GM12864 (cell line): ENCODE measurements at places on chromosomes 2 and 18.

GRCh38 chr2:98468621-98469236 is 24.1 kb downstream of the INPP4A start:
- no peak for DNase-seq

DNA sequence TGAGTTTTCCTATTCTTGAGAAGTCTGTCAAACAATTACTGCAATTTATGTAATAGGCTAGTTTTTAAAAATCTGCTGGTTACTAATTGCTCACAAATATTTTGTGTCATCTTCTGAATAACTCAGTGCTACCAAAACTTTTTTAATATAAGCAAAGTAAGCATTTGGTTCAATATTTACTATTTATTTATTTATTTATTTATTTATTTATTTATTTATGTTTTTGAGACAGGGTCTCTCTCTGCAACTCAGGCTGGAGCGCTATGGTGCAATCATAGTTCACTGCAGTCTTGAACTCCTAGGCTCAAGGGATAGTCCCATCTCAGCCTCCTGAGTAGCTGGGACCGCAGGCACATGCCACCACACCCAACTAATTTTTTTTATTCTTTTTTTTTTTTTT is 60.4 kb upstream of the CDH20 start:
- no peak for DNase-seq

- DNase-seq: no peak
Observed at GRCh38 chr2:177285892-177286715, 21.6 kb upstream of the NFE2L2 start.

- DNase-seq: no peak
Observed at GRCh38 chr2:11473659-11474433, 7.9 kb upstream of the E2F6 start.

DNA sequence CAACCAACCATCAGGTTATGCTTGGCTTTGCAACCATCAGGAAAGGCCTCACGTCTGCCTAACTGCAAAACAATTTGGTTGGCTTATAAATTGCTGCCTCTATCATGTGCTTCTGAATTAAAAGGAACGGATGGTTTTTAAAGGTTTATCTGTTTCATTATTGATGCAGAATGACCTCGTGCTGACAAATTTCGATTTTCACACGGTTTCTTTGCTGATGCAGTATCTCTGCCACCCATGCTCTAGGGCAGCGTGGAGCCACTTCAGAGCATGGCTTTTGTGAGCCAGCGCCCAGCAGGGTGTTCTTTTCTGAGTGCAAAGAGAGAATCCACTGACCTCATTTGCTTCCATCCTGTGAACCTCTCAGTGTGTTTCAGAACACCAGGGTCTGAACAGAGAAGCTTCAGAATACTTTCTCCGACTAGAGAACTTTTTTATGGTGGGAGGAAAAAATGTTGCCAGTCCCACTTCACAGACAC is 143.1 kb upstream of the L3MBTL4 start:
- DNase-seq: no peak

- no peak for DNase-seq
Observed at GRCh38 chr2:45874344-45874743, 222.9 kb downstream of the PRKCE start.

- no peak for DNase-seq
Observed at GRCh38 chr2:1990151-1990589, 245.9 kb upstream of the PXDN start.

DNA sequence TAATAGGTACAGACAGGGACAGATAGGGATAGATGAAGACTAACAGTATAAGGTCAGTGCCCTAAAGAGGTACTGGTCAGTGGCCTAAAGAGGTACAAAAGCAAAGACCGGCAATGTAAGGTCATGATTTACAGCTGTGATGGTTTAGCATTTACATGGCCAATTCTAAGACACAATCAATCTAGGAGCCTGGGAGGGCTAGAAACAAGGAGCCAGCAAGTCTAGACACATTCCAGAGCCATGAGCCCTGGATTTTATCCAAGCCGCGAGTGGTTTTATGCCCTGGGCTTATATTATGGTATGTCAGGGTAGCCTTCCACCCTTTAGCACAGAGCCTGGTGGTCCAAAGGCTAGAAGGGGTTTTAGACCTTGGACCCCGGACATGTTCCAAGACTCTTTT is 124.2 kb downstream of the CBLN2 start:
- no peak for DNase-seq

DNA sequence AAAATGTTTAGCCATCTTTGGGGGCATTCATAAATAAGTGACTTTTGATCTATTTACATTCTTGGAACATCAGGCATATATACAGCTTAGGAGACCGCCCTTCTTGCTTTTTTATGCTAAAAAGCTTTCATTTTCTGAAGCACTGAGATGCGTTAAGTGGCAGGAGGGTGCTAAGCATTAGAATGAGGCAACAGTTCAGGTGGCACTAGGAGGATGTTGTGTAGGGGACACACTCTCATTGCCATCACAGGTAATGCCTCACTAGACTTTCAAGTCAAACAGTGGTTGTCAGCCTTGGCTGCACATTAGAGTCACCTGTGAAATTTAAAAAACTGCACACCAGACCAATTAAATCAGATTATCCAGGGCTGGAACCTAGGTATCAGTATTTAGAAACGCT is 39.1 kb downstream of the EHBP1 start:
- DNase-seq: no peak

DNA sequence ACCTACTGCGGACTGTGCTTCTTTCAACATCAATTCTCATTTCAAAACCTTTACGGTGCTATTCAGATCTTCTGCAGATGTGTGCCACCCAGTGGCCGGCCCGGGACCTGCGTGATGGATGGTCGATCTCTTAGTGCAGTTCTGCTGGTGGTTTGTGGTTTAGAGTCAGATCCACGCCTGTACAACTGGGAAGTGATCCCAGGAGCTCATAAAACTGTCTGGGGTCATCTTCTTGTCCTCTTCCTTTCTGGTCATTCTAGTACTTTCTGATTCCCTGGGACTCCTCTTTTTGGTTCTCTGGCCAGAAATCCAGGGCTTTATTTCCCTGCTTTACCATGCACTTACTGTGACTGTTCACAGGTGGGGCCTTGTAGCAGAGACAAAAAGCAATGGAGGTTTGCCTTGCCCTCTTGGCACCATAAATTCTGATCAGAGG is 15.8 kb upstream of the SELENOI start:
- DNase-seq: peak; percentile 43

DNA sequence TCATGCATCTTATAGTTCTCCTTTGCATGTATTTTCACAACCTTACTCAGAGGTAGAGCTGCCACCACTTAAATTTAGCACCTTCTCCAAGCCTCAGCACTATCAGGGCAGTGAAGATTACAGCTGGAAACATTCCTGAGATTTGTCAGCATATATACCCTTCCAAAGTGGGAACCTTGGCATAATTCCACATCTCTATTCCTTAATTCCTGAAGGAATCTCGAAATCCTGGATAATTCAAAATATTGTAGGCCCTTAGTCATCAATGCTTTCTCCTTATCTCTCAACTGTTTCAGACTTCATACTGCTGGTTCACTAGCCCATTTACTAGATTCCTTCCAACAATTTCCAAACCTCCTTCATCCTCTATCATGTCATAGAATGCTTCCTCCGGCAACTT is 87.4 kb downstream of the ITSN2 start:
- no peak for DNase-seq

DNA sequence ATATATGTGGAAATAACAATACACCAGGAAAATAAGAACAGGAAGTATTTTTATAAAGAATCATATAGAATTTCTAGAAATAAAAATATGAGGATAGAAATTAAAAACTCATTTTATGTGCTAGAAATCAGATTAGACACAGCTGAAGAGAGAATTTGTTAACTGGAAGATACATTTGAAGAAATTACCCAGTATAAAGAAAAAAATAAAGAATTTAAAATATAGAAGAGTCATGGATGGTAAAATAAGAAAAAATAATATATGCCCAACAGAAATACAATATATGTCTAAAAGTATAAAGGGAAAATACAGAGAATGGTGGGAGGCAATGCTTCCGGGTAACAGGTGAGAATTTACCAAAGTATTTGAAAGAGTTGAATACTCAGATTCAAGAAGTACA is 539.9 kb downstream of the NR4A2 start:
- no peak for DNase-seq

DNA sequence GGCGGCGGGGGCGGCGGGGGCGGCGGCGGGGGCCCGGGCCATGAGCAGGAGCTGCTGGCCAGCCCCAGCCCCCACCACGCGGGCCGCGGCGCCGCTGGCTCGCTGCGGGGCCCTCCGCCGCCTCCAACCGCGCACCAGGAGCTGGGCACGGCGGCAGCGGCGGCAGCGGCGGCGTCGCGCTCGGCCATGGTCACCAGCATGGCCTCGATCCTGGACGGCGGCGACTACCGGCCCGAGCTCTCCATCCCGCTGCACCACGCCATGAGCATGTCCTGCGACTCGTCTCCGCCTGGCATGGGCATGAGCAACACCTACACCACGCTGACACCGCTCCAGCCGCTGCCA is 644 bp downstream of the ONECUT2 start:
- no peak for DNase-seq

DNA sequence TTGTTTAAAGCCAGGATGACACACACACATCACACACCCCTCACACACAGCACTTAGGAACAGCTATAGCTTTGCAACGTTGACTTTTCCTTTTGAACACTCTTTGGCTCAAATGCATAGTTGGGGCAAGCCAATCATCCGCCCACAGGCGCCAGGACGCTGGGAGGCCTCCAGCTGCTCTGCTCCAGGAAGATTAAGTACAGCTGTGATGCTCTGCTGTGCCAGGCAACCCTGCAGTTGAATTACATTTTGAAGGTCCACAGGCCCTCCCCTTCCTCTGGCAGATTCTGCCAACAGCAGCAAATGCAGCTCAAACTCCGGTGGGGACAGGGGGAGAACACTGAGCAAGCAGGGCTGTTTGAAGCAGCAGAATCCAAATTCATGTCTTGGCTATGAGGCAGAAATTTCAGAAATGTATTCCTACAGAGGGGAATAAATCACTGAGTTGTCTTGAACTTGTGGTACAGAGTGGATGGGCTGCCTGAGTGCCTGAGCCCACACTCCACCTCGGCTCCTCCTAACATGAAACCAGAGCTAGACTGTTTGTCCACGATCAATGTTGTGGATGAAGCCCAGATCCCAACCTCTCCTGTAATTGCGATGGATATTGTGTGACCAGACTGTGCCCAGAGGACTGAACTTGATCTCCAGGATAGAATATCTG is 86.5 kb upstream of the PPP1CB start:
- DNase-seq: no peak

DNA sequence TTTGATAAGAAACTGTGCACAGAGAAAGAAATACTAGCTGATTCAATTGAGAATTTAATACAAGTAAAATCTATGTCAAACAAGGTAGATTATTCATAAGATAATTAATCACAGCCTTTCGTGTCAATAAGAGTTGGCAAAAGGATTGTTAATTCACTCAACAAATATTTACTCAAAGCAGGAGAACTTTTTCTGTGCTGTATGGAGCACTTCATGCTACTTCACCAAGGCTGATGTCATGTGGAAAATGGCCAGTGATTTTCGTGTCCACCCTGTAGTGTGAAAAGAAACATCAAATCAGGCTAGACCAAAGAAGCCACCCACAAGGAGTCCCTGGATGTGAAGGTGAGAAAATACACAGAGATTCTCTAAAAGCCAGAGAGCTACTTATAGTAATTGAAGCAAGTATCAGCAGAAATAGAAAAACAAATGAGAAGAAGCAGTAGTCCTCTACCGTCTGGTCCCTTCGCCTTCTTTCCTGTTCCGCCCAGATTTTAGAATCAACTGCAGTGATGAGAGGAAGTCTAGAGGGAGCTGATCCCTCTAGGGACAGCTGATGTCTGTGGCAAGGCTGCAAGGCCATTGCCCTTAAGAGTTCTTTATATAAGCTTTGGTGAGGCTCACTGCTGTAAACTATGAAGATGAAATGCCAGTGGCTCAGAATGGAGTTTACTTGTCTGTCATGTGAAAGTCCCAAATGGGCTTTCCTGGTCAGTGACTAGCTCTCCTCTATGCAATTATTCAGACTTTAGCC is 201.3 kb upstream of the APCDD1 start:
- no peak for DNase-seq

- DNase-seq: no peak
Observed at GRCh38 chr2:100012561-100012960, 129.8 kb downstream of the AFF3 start.

- no peak for DNase-seq
Observed at GRCh38 chr2:163459986-163460385, 275.8 kb downstream of the FIGN start.

DNA sequence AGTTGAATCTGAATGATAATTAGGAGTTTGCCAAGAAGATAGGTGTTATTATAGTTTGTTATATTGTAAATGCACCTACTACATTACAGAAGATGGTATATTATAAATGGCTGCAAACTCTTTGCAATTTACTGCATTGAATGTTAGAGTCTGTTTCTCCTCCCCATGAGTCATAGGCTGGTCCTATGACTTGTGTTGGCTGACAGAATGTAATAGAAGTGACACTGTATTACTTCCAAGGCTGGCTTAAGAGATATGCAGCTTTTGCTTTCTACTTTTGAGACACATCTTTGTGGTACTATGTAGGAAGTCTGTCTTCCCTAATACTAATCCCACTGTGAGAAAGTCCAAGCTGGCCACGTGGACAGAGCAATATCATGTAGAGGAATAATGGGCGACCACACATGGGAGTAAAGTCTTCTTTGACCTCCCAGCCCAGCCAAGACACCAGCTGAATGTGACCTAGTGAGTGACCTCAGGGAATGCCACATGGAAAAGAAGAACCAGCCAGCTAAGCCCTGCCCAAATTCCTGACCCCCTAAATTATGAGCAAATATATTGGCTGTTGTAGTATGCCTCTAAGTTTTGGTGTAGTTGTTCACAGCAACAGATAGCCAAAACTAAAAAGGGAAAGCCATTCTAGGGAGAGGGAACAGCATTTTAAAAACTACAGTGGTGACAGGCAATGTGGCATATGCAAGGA is 6.8 kb upstream of the DDX1 start:
- no peak for DNase-seq

DNA sequence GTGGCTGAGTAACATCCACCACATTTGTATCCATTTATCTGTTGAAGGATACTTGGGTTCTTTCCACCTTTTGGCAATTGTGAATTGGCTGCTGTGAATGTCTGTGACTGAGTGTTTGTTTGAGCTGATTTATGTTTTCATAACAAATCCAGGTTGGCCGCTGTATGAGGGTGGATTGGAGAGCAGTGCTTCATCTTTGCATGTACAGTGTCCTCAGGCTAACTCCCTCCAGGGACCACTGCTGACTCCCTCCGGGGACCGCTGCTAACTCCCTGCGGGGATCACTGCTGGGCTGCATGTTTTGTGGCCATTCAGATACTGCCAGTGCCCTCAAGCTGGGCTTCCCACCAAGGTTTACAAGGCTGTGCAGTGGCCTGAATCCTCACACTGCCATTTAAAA is 10.2 kb downstream of the BOK start:
- DNase-seq: no peak

DNA sequence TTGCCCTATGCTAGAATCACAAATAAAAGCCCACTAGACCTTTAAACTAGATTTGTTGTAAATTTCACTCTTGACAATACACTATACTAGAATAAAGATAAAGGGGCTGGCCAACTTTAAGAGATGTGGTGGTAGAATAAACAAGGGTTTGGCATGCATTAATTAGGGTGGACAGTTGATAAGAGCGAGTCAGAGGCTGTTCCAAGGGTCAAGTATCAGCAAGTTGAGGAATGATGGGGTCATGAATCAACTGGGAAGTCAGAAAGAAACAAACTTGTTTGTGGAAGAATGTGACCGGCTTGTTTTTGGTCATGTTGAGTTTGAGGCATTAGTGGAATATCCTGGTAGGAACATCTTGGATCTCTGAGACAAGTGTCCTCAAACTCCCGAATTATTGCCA is 398.3 kb upstream of the TNP1 start:
- DNase-seq: no peak

- no peak for DNase-seq
Observed at GRCh38 chr2:96547203-96547641, 10.7 kb downstream of the ARID5A start.
